ENCODE measurements at places on chromosomes 7 and 10.

DNA sequence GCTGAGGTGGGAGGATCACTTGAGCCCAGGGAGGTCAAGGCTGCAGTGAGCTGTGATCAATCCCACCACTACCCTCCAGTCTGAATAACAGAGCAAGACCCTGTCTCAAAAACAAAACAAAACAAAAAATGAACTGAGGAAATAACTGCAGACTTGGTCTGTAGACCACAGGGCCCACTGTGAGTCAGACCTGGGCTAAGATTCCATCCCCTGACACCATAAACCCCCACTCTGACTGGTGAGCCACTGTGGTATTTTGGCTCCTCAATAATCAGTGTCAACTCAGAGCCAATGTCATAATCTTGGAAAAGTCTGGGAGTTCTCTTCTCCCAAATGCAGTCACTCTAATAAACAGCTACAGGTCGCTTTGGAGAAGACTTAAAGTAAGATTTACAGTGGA, 24.0 kb upstream of the ERCC6 start:
- DNase-seq = no peak

GRCh38 chr7:16399265-16399831, 22.0 kb downstream of the CRPPA start:
- DNase-seq = no peak

- no peak for DNase-seq
These were observed 64.4 kb downstream of the ZWINT start for GRCh38 chr10:56296618-56297017.

GRCh38 chr7:55209366-55209765, 155.8 kb upstream of the LANCL2 start:
- DNase-seq = no peak

DNA sequence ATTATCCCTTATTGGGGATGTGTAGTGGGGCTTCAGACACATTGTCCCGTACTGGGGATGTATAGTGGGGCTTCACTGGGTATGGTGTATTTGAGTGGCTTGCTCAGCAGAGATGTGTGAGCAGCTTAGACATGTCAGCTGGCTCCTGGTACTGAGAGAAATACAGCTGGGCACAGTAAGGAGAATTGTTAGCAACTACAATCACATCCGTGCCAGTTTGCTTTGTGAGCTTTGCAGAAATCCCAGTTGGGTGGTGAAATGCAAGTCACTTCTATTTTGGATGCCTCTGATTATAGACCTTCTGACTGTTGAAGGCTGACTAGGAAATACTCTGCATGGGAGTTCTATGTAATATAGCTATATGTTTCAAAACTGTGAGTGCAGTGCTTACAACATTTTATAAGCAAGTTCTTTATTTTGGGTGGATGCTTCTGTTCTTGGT, 10.8 kb downstream of the CCNY start:
- DNase-seq = no peak

DNA sequence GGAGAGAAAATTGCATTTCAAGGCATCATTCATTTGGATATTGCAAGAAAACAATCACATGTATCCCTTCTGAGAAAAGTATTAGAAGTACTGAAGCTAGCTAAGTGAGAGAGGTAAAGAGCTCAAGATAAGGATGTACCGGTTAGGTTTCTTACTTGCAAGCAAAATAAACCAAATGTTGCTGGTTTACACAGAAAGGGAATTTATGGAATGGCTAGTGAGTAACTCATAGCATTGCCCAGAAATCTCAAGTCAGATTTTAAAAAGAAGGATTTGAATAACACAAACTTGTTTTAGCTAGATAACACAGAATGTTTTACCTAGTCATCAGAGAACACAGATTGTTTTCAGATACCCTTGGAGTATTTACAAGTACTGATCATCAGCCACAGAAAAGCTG, 30.6 kb downstream of the KLHL7 start:
- DNase-seq = no peak

Data from GM04503 (cell line).